ENCODE measurements at places on chromosomes 2 and 18. TPM values are rescaled to one million over a fixed set of nuclear protein-coding genes. Genes with fewer than 3 reads are reported as not detected.
A peak's percentile ranks its signal among the peaks of the same experiment; 100 is the strongest.

KIF1A gene
- total RNA-seq: 280 TPM

PAPOLG gene
- total RNA-seq: 14.7 TPM

DNA sequence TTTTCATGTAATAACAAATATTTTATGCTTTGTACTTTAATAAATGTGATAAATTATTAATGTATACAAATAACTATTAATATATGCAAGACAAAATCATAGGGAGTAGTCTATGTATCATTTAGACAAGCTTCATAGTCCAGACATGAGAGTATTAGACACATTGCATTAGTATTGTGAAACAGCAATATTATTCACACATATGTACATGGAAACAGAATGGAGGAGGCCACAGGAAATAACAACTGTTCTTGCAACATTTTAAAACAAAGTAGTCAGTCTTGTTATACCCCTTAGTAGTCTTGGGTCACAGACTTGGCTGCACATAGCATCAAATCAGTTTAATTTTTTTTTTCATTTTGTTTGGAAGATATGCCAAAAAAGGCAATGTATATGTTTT is 15.8 kb downstream of the DSC1 start:
- DNase-seq: no peak

GRCh38 chr2:22798386-22798785 is 586.6 kb upstream of the KLHL29 start:
- DNase-seq: no peak

DNA sequence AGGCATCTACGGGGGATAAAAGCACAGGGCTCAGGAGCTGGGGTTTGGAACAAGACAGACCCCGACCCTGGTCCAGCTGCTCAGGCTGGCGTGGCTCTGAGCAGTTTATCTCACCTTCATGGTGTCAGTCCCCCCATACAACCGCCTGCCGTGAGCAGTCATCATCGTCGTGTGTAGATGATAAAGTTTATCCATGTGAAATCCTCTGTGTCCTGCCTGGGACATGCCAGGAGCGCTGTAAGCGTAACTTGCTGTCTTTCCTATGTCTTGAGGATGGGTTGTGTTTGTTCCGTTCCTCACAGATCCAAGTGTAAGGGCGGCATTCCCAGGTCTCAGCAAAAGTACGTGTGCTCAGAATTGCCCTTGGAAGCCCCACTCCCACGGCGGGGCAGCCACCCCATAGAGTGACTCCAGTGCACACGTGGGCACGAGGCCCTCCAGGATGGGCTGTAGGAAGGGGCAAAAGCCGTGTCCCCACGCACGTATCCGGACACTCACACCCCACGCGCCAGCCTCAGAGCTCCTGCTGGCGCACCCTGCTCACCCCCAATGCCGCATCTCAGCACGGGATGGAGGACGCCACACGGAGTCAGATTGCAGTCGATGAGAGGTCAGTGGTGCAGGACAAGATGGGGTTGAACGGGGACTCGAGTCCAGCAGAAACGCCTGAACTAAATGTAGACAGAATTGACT is 50.9 kb downstream of the ADI1 start:
- DNase-seq: no peak

DNA sequence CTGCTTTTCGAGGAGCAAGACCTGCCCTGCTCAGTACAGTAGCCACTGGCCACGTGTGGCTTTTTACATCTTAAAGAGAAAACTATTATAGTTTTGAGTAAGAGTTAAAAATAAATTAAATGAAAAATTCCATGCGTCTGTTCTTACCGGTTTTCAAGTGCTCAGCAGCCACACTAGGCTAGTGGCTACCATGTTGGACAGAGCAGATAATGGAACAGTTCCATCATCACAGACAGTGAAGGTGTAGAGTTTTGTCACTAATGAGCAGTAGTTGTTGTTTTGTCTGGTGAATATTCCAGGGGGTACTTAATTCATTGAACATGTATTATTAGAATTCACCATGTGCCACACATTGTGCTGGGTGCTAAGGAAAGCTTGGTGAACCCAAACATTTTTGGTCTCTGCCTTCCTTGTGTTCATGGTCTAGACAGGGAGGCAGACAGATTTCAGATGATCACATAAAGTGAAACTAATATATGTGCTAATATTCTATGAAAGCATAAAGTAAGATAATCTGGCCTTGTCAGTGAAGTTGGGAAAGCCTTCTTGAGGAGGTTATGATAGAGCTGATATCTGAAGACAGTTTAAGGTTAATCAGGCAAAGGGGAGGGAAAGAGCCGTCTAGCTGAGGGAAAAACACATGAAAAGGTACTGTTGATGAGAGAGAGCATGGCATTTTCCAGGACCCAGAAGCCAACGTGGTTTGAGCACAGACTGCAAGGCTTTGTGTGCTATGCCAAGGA is 1.4 kb downstream of the ALMS1 start:
- DNase-seq: no peak

GRCh38 chr2:68594674-68595492 is 48.5 kb upstream of the PROKR1 start:
- DNase-seq: peak; percentile 53
